Dermis microvascular lymphatic vessel endothelial cell (primary cell): ENCODE measurements at places on chromosomes 6 and 20.

DNA sequence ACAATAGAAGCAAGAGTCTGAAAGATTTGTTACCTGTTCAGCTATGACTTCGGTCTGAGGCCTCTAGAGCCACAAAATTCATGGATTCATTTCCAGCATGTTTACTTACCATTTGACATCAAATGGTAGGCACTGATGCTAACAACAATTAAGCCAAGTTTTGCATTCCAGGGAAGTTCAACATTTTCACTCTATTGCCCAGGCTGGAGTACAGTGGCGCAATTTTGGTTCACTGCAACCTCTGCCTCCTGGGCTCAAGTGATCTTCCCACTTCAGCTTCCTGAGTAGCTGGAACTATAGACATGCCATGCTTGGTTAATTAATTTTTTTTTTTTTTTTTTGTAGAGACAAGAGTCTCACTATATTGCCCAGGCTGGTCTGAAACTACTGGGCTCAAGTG, 114.1 kb upstream of the SGK1 start:
- DNase-seq: no peak

- no peak for DNase-seq
Measured at GRCh38 chr6:97282238-97282725, 734 bp downstream of the MMS22L start.

GRCh38 chr20:42192321-42192720, 574.1 kb upstream of the CHD6 start:
- DNase-seq: no peak

DNA sequence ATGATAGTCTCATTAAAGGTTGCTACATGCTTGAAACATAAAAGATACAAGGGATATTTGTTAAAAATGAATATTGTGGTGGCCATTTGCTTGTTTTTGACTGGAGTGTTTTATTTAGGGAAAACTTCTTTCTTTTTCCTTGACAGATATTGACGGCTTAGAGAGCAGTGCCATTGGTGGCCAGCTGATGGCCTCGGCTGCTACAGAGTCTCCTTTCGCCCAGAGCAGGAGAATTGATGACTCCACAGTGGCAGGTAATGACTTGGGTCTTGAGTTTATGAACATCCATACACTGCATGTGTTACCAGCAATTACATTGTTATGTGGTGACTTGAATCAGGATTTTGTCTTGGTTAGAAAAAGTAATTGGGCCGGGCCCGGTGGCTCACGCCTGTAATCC, 67.5 kb upstream of the PBOV1 start:
- no peak for DNase-seq

GRCh38 chr20:17345321-17345720, 118.5 kb downstream of the PCSK2 start:
- DNase-seq: no peak

DNA sequence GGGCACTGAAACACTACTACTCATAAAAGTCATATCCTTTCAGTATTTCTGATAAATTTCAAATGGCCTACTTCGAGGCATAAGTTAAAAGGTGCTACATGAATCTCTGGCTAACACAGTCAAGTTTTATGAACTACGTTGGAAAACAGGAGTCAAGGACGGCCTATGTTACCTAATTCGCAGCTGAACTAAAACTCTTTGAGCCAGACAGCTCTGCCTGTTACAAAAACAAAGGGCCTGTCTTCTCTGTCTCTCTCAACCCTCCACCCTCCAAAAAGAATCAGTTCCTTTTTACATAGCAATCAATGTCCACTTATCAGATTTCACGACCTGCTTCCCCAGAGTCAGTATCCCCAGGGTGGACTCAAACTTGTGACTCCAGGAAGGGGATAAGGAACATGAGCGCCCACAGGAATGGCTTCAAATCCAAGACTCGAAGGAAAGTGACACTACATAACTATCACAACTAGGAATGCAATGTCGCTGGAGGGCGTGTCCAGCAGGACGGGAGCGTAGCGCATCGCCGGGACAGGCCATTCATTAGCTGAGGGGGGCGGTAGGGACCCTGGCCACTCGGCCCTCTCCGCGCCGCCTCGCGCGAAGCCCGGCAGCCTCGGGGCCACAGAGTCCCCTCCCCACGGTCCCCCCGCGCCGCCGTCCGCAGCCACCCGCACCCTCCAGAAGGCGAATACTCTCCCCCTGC, 591 bp downstream of the IBTK start:
- DNase-seq: peak; percentile 37

- DNase-seq: peak; percentile 20
Measured at GRCh38 chr20:5448449-5449118, 131.8 kb upstream of the PROKR2 start.

GRCh38 chr20:6882561-6883291, 115.2 kb downstream of the BMP2 start:
- DNase-seq: no peak

GRCh38 chr6:93418033-93418407, 1.3 kb downstream of the EPHA7 start:
- DNase-seq: no peak

DNA sequence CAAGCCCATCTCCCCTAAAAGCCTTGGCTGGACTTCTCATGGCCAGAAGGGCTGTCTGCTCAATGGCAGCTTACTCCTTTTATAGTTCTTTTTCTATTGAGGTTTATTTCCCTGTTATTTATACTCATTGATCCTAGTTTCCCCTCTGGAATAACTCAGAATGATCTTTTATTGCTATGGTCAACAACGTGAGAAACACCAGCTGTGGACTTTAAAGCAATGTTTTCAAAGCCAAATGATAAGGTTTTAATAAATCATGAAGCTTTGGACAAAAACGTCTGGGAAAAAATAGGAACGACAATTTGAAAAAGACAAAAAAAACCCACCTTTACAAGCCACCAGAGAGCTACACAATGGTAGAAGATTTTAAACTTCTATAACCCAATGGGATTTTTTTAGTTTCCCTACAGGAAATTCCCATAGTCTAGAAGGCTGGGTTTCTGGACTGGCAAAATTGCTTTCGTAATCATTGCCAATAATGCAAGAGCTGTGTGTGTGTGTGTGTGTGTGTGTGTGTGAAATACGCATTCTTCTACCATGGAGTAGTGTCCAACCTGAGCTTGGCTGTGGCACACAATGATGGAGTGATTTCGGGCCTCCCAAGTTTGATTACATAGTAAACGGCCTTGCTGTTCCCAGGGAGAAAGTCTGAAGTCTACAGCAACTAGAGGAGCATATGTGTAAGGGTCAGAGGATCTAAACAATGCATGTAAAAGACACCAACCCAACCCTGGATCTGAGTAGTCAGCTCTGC, 396.0 kb downstream of the SYNE1 start:
- DNase-seq: no peak

DNA sequence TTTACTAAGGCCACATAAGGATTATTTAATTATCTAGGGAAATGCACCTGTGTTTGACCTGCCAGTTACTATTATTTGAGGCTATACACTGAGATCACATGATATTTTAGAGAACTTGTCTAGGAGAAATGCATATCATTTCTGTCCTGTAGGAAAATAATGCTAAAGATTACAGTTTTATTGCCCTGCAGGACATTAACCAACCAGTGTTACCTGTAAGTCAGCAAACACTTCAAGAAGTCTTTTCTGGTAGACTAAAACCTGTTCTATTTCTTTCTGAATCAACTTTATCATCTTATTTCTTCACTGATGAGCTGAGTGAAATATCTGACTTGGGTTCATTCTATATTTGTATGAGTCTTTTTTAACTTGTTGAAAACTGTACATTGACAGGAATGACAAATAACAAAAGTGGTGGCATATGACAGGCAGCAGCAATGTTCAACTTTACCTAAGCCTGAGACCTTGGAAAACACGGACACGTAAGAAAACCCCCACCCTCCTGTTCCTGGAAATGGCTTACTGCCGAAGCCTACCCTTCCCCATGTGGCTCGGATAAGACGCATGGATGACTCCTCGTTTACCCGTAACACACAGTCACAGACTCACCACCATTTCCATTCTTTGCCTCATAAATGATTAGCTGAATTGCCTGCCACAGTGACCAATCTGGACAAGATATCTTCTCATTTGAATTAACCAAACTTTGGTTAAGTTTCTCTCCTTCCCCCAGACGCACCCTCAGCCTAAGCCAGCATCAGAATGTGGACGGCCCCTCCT, 118.0 kb upstream of the CD93 start:
- DNase-seq: no peak

- no peak for DNase-seq
Measured at GRCh38 chr6:75775219-75775618, 26.2 kb downstream of the MYO6 start.

GRCh38 chr6:44266347-44266746, 996 bp upstream of the NFKBIE start:
- DNase-seq: no peak

DNA sequence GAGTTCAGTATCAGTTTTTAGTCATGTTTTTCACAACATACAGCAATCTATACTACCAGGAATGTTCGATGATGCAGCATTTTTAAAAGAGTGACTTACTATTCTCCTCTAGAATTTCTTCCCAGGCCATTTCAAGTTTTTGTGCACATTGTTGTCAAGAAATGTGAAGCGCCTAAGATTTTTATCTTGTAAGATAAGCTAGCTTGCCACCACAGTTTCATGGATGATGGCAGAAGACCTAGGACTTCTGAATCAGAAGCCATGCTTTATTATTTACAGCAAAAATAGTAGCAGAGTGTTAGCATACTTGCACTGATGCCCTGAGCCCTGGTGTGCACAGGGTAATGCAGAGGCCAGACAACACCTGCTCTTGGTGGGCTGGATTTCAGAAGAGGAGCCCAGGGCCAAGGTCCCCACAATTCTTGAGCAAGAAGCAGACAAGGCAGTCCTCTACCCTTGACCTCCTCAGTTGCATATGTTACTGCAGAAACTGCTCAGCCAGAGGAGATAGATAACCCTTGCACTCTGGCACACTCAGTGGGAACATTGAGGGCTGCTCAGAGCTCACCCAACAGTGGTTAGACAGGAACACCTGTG, 99.2 kb downstream of the QKI start:
- DNase-seq: no peak

- DNase-seq: no peak
Measured at GRCh38 chr6:169866140-169866534, 114.7 kb downstream of the ERMARD start.

- DNase-seq: peak; percentile 11
Measured at GRCh38 chr6:80094017-80094416, 12.5 kb upstream of the BCKDHB start.

DNA sequence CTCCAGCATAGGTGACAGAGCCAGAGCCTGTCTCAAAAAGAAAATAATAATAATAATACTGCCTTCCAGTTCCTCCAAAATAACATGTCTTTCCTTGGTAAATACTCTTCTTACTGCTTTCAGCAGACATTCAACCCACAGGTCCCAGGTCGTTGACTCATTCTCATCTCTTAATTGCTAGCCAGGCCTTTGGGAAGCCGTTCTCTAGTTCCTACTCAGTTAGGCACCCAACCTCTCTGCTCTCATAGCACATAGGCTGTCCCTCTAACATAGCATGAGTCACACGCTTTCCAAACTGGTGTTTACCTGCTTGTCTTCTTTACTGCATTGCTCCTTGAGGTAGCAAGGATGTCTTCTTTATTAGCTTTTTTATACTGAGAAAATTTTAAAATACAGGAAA, 98.8 kb downstream of the LAMA2 start:
- no peak for DNase-seq

- no peak for DNase-seq
Measured at GRCh38 chr6:13445744-13446115, 41.7 kb downstream of the GFOD1 start.

DNA sequence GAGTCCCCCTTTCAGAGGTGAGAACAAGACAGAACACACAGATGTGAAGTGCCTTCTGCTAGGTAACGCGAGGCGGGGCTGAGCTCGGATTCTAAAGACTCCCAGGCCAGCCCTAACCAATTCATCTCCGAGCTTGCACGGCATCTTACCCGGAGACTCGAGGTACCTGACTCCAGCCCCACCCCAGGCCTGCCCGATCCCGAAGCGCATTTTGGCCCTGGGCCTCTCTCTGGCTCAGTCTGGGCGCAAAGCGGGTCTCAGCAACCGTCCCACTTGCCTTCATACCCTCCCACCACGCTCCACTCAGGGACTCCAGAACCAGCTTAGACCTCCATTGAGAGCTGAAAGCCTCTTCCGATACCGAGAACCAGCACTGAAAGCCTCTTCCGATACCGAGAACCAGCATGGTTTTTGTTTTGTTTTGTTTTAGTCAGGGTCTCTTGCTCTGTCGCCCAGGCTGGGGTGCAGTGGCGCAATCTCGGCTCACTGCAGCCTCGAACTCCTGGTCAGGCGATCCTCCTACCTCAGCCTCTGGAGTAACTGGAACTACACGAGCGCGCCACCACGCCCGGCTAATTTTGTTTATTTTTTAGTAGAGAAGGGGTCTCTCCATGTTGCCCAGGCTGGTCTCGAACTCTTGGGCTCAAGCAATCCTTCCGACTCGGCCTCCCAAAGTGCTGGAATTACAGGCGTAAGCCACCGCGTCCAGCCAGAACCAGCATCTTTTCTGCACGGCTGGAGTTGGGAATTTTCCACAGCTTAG, 557 bp upstream of the DYNLRB1 start:
- peak; percentile 60 for DNase-seq

GRCh38 chr20:12902992-12903391, 105.8 kb upstream of the SPTLC3 start:
- DNase-seq: no peak

GRCh38 chr20:36491901-36492617, 49.3 kb upstream of the MYL9 start:
- peak; percentile 44 for DNase-seq

- no peak for DNase-seq
Measured at GRCh38 chr6:103522045-103522444, 1337.7 kb downstream of the HACE1 start.

GRCh38 chr20:52268184-52268749, 76.7 kb upstream of the ZFP64 start:
- no peak for DNase-seq

DNA sequence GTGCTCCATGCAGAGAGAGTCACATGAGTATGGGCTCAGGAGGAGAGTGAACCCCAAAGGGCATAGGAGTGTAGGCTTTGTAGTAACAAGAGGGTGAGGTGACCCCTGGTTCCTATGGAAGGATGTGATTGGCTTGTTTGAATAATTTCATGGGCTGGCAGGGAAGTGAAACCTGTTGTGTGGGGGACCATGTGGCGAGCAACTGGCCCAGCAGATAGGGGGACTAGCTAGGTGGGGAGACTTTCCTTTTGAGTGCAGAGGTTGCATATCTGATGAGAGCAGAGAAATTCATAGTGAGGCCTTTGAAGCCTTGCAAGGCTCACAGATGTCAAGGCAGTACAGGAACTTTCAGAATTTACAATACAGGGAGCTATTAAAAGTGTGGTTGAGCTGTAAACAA, 247.9 kb upstream of the SLC35B3 start:
- DNase-seq: no peak

DNA sequence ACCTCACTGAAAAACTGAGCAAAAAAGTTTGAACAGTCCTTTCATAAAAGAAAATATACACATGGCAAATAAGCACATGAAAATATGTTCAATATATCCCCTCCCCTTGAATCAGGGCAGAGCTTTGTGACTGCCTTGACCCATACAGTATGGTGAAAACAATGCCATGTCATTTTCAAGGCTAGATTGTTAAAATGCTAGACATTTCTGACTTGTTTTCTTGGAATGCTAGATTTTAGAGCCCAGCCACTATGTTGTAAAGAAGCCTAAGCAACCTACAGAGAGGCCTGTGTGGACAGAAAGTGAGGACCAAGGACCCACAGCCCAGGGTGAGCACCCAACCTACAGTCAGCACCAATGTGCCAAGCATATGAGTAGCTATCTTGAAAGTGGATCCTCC, 17.1 kb upstream of the ASF1A start:
- no peak for DNase-seq

GRCh38 chr6:19354181-19354580, 483.0 kb upstream of the ID4 start:
- no peak for DNase-seq
